ENCODE measurements at places on chromosomes 5 and 9.

DNA sequence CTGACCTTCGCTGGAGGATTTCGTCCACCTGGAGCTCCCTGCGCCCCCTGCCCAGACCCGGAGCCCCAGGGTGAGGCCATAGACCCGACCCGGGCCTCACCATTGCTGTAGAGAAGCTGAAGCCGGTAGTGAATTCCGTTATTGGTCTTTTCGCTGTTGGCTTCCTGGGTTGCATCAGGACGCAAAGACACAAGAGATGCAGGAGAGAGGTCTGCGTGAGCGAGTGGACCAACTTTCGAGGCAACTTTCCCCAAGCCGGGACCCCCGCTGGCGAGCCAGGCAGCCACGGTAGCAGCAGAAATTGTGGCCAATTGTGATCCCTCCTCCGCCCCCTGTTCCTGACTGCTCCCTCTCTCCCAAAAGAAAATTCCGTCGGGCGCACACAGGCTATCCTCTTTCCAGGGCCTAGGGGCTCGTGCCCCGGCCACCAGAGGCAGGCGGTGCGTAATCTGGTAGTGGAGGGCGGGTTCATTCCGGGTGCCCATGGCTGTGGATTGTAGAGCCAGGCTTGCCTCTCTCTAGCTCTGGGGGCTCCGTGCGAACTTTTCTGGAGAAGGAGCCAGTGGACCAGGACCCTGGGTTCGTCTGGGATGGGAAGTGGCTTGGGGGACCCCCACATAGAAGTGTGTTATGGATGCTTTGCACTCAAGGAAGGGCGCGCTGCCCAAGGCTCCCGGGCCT, 3.3 kb downstream of the EBF1 start:
- no peak for ATAC-seq

GRCh38 chr5:136201870-136202269, 8.9 kb upstream of the SMIM32 start:
- ATAC-seq, result no peak

DNA sequence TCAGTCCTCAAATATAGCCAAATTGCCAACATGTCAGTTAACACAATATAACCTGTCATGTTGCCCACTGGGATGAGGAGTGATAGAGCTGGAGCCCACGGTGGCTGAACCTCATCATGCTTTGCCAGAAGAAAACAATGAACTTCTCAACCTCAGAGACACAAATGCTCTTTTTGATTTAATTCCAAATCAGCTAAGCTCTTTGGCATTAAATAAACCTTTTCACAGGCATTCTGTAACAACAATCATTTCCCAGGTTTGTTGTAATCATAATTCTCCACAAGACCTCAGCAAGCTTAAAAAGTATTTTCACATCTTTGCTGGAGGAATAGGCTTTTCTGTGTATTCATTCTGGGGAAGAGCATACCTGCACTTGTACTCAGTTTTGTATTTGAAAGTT, 830.9 kb downstream of the MAT2B start:
- ATAC-seq, result peak; percentile 53

- no peak for ATAC-seq
These were observed 35.7 kb upstream of the TXN start for GRCh38 chr9:110291921-110292557.

DNA sequence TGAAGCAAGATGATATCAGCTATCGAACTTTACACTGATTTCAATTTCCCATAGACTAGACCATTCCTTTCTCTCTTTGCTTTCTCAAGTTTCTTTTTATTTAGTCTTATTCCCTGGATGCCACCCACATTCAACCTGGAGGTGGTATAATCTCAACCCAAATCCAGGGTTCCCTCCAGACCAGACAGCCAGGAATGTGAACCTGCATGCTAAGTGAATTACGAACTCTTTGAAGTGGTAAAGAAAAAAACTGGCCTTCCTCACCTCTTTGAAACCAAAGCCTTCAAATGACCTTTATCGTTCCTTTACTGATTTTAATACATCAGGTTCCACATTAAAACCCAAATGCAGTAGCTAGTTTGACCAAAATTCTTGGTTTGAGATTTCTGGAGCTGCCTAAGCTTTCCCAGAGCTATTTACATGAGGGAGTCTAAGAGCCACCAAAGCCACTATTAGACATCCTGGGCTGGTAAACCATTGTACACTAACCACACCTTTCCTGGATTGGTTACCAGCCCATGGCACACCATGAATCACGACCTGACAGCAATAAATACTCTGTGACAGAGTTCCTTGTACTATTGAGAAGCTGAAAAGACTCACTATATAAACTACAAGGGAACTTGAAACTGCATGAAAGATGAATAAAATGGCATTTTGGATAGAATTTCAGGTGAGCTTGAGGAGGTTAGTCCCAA, 323.7 kb downstream of the ADAMTS6 start:
- no peak for ATAC-seq

GRCh38 chr5:35741126-35741716, 115.5 kb upstream of the IL7R start:
- ATAC-seq, result no peak

DNA sequence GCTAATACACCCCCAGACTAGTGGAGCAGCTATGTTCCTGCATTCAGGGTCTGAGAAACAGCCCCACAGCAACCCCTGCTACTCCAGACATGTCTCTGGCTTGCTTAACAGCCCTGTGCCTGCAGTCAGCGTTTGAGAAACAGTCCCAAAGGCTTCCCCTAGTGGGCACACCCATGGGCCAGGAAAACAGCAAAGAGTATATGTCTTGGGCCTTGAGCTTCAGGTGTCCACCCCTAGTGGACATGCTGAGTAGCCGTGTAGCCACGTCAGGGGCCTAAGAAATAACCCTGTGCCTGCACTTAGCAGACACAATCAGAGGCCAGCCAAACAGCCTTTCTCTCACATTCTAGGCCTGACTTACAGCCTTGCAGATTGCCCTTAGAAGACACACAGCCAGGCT, 698.6 kb downstream of the PTPRD start:
- ATAC-seq, result no peak

GRCh38 chr5:78771260-78772205, 123.0 kb upstream of the LHFPL2 start:
- ATAC-seq, result no peak

DNA sequence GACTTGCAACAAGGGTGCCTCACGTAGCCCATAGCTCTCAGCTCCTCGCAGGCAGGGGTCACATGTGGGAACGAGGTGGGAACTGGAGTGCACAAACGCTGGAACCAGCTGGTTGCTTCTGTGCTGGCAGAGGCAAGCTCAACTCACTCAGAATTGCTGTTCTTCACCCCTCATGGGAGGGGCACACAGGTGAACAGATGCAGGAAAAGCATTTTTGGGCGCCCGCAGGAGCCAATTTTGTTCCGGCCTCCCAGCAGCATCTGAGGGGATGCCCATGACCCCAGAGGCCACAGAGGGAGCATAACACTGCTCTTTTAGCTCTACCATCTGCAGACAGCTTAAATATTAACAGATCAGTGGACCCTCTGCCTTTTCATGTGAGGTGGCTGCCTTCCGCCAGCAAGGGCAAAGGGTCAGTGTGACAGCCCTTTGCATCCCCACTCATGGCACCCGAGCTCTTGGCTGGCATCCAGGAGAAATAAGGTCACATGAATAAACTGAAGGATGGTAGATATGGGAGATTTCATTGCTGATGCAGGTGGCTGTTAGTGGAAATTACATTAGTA, 196.2 kb downstream of the SLCO4C1 start:
- ATAC-seq, result no peak

GRCh38 chr5:8633259-8633658, 764.3 kb downstream of the MTRR start:
- peak; percentile 43 for ATAC-seq

DNA sequence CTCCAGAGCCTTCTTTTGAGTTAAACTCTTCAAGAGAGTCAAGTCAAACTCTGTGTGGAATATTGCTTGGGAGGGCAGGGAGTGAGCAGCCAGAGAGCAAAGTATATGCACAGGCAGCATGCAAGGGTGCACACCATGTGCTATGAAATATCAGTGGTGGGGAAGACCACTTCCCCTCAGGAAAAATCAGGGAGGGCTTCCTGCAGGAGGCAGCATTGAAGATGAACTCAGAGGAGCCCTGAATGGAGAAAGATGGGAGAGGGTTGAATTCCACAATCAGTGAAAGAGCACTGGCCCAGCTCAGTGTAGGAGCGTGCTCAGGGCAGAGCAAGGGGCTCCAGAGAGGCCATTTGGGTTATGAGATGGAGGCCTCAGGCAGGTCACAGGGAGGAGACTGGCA, 41.9 kb downstream of the CCDC180 start:
- no peak for ATAC-seq

DNA sequence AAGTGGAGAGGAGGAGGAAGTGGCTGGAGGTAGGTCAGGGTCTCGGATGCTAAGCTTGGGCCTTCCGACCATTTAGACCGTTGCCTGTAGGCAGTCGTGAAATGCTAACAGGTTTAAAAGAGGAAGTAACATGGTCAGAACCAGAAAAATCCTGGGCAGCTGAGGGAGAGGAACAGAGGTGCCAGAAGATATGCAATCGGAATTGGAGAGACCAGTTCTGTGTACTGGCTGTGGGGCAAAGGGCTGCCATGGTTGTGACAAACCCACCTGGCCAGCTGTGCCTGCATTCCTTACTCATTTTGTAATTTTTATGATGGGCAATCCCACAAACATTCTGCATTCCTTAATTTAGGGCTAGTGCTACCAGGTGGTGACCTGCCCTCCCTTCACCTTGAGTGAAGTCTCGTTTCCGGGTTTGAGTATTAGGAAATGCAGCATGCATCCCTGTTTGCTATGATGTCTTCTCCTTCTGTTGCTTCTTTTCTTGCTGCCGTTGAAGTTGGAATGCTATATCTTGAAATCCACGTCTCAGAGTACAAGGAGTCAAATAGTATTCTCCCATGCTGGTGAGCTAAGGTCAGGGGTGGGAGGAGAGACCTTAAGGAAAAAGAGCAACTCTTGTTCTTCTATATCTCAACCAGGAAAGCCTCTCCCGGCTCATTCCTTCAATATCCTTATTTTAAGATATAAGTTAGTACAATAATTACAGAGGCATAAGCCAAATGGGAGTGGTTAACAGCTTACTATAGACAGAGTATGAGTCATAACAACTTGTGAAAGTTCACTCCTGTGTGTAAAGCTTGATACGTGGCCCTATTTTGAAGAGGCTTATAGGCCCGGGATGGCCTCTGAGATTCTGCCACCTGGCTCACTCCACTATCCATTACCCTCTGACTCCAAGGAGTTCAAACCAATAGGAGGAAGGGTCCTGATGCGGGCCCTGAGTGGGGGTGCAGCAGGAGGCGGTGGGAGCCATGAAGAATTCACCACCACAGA, 37.0 kb downstream of the B4GALT1 start:
- ATAC-seq, result no peak

- ATAC-seq, result peak; percentile 10
These were observed 92.5 kb upstream of the TNFSF8 start for GRCh38 chr9:115022760-115023434.

- no peak for ATAC-seq
These were observed 175.3 kb downstream of the HSPA4 start for GRCh38 chr5:133227082-133227481.

DNA sequence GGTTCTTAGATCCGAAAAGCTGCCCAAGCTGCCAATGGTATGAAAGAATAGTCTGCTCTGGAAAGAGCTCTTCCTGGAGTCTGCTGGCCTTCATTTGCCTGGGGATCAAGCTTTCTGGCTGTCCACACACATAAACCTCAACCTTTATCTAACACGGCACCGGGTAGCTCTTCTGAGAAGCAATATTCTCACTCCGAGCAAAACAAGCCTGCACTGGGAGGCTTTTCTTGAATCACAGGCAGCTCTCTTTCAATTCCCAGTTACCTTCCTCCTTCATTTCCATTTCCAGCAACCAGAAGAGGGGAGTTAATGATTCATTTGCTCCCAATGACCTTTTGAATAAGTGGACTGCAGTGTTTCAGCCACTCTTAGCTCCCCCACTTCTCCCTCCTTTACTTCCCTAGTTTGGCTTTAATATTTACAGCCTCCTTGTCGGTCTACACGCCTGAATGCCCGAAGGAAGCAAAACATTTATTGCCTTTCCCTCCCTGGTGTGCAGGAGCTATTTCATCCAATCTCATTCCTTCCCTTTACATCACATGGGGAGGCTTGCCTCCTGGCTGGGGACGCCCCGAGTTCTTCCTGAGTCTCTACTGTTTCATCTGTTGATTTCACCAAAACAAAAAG, 187.1 kb downstream of the ARHGEF28 start:
- ATAC-seq, result no peak

DNA sequence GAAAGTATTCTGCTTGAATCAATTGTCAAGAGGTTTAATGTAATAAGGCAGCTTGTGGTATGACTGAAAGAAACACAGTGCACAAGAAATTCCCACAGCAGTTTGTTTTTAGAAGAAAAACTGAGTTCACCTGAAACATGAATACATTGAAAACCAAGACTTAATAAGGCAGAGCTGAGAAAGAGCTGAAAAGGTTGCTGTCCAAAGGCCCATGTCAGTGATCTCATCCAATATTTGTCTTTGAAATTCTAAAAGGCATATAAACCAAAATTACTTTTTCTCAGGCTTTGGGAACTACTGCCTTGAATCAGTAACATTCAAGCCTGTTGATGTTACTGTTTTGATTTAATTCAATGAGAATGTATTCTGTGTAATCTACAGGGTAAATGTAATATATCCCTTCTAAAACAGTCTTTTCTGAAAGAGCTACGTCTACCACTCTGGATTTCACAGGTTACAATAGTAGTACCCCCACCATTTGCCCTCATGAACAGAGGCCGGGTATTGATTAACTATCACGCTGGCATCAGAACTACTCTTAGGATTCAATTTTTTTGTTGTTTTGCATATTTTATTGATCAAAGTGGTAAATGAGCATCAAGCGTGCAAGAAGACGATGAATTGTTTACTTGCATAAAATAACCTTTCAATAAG, 57.8 kb downstream of the PPIC start:
- no peak for ATAC-seq

DNA sequence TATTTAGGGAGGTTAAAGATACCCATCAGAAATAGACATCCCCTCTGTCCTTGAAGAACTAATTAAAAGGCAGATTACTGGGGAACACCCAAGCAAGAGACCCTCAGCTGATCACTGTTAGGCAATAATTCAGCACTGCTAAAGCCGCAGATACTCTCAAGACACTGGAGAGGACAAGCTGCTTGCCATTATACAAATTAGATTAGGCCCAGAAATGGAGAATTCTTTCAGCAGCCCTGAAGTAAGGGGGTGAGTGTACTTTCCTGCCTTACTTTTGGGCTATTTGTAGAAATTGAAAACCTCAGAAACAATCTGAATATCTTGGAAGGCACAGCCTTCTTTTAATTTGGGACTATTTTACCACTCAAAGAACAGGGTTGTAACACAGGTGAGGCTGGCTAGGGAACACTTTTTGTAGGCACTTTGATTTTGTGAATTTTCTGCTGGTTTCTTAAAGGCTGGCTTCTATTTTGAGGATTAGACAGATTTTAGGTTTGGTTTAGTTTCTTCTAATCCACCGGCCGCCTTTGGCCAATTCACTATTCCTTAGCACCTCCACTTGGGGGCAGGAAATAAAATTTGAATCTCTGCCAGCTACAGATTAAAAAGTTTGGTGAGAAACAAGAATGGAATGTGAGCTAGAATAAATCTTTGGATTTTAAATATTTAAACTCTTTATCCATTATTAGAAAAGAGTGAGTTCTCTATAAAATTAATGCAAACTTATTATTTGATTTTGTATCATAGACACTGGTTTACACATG, 106.0 kb downstream of the SMARCA2 start:
- peak; percentile 90 for ATAC-seq
